Activated CD8-positive, alpha-beta memory T cell treated with anti-CD3 and anti-CD28 coated beads for 1 hour (primary cell): ENCODE measurements at places on chromosomes 6 and 20.

DNA sequence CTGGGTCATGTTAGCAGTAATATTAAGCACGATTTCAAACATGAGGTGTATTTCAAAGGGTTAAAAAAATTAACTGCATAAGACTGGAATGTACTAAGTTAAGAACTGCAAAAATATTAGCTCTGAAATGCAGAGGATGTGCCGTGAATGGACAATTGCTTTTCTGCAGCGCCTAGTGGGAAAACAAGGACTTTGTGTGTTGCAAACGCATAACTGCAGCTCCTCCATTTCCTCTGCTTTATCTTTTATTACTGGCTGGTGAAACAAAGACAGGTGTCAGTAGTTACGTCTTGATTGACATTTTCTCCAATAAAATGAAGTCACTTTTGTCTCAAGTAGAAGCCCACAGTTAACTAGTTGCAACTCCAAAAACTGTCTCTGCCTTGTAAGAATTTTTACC lies 1.7 kb downstream of the PDE7B start:
- DNase-seq, result no peak

DNA sequence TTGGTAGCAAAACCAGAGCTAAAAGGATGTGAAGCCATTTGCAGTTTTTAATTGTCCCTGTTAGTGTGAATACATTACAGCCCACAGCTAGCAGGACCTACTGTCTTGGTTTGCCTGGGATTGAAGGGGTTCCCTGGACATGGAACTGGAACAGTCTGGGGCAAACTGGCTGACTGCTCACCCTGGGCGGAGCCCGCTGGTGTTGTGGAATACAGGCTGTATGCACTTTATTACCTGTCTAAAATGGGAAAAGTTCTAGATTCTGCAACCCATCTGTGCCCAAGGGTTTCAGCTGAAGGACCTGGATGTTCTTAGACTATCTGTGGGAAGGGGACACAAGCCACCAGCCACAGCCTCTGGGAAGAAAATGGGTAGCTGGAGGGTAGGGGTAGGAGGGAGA lies 12.2 kb upstream of the CDKN1A start:
- no peak for DNase-seq

- no peak for DNase-seq
Measured at GRCh38 chr6:29759457-29759856, 36.2 kb downstream of the HLA-F start.

DNA sequence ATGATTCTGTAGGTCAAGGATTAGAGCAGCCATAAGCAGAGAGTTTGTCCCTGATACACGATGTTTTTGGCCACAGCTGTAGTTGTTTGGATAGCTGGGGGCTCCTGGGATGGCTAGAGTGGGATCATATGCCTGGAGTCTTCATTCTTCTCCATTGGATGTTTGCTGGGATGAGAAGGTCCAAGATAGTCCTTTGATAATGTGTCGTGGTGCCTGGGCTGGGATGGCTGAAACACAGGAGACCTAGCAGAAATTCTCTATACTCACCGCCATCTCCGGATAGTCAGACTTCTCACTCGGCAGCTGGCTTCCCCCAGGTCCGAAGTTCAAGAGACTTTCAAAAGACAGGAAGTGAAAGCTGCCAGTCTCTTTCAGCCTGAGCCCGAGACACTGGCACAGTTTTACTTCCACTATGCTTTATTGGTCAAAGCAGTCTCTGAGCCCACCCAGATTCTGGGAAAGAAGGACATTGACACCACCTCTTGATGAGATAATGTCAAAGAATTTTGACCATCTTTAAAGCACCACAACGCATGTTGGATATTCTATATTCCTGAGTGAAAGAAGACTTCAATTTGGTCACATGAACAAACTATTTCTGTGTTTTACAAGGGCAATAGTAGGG lies 16.0 kb downstream of the MARCKS start:
- DNase-seq, result no peak

GRCh38 chr20:37994512-37994911 lies 38.7 kb downstream of the TTI1 start:
- no peak for DNase-seq

GRCh38 chr6:13615792-13616120 lies 621 bp downstream of the NOL7 start:
- DNase-seq, result no peak

DNA sequence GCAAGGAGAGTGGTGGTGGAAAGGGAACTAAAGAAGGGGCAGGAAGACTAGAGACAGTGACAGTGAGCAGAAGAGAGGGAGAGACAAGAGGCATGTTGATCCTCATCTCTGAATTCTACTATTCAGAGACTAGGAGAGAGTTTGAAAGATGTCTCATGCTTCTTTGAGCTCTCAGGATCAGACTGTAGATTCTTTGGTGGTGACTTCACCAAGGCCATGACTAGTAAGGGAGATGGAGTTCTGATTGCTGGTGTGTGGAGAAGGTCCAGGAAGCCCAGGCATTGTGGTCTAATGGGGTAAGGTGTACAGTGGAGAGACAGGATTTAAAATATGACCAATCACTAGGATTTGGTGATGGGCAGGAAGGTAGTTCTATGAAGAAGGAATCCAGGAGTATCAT lies 713 bp downstream of the WFDC9 start:
- no peak for DNase-seq

DNA sequence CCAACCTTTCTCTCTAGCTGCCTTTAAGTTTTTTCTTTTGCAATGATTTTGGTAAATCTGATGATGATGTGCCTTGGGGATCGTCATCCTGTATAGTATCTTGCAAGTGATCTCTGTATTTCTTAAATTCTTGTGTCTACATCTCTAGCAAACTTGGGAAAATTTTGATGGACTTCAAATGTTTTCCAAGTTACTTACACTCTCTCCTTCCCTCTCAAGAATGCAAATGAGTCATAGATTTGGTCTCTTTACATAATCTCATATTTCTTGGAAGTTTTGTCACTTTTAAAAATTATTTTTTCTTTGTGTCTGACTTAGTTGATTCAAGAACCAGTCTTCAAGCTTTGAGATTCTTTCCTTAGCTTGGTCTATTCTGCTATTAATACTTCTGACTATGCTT lies 176.4 kb downstream of the TBC1D32 start:
- DNase-seq, result no peak

- no peak for DNase-seq
Measured at GRCh38 chr6:135266675-135267074, 85.6 kb downstream of the MYB start.

DNA sequence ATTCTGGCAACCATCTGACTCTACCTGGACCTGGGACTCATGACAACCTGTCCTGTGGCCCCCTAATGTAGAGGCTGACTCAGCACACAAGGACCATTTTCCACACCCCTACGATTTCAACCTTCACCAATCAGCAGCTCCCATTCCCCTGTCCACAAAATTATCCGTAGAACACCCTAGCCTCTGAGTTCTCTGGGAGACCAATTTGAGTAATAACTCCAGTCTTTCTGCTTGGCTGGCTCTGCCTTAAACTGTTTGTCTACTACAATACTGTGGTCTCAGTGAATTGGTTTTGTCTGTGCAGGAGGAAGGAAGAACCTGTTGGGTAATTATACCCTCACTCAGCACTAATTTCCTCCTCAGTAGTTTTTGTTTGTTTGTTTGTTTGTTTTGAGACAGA lies 99.3 kb upstream of the MRPS10 start:
- no peak for DNase-seq

GRCh38 chr20:13119583-13119982 lies 101.5 kb upstream of the ISM1 start:
- no peak for DNase-seq

GRCh38 chr6:52254731-52255378 lies 10.6 kb upstream of the IL17F start:
- no peak for DNase-seq

GRCh38 chr6:33375143-33375671 lies 16.4 kb upstream of the KIFC1 start:
- DNase-seq, result no peak

GRCh38 chr20:63697868-63698545 lies 1.6 kb downstream of the TNFRSF6B start:
- no peak for DNase-seq

- DNase-seq, result no peak
Measured at GRCh38 chr20:17505636-17506517, 25.3 kb downstream of the BFSP1 start.

DNA sequence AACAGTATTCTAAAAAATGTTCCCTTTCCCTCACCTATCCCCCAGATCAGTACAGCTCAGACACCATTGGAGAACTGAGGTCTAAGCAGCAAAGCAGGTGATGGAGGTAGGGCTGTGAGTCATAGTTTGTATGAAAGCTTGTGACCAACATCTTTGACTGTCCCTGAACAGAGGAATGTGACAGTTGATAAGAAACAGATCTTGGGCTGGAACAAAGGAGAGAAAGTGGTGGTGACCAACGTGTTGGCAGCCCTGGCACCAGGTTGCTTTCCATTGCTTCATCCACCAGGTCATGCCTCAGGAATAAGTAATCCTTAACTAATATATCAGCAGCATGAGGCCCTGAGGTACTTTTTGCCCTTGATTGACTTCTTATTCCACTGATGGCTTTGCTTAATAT lies 19.9 kb upstream of the CRIP3 start:
- no peak for DNase-seq

GRCh38 chr20:59603176-59603575 lies 1.2 kb upstream of the PHACTR3 start:
- no peak for DNase-seq

DNA sequence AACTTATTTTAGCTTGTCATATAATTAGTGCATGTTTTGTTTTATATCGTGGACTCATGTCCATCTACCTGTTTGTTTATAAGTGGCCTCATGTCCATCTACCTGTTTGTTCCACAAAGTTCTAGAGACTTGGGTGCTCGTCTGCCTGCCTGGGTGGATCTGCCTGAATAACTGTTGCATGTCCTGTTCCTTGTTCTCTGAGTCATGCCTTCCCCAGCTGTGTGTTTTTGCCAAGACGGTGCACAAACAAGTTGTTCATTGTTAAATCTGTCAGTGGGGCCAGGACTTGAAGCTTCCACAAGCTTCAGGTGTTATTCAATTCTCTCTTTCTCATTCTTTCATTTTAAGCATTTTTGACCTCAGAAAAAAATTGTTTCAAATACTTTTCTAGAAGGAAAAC lies 358.0 kb upstream of the CITED2 start:
- DNase-seq, result no peak

GRCh38 chr6:11978169-11978987 lies 33.7 kb upstream of the HIVEP1 start:
- DNase-seq, result no peak

DNA sequence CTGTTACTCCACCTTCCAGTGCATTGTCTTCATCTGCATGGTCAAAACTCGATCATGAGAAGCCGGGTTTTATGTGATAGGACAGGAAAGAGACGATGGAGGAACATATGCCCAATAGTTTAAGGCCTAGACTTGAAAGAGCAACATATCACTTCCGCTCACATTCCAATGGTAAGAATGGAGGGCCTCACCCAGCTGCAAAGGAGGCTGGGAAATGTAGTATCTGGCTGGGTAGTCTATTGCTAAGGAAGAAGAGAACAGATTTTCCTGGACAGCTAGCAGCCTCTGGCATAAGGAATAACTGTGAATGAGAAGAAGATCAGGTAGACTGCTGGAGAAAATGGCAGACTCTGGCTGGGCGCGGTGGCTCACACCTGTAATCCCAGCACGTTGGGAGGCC lies 19.2 kb downstream of the FITM2 start:
- no peak for DNase-seq

DNA sequence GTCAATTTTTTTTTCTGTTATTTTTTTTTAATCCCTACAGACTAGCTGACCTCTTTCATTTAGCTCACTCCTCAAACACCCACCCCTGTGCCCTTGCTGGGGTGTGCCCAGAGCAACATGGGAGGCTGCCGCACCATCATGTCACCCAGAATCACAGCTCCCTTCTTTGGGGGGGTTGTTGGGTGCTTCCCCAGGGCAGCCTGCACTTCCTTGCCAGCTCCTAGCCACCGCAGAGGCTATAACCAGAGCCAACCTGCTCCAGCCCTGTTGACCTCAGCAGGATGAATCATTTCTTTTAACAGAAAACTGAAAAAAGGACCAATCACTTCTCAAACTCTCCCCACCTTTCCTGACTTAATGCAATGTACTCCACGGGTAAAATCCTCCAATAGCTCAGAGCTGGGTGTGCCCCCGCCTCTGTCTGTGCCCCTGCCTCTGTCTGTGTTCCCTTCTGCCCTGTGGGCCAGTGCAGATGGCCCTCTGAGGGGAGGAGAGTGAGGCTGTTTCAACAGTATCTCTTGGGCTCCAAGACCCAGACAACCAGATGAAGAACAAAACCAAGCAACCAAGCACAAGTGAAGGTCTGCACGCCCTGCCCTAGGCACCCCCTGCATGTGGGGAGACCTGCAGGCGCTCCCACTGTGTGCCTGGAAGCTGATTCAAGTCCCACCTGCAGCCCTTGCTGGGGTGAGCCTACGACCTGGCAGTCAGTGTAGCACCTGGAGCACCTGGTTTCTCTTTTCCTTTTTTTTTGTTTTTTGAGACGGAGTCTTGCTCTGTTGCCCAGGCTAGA lies 67.7 kb downstream of the PYGB start:
- DNase-seq, result no peak

- DNase-seq, result no peak
Measured at GRCh38 chr6:117231466-117231865, 33.9 kb upstream of the VGLL2 start.

DNA sequence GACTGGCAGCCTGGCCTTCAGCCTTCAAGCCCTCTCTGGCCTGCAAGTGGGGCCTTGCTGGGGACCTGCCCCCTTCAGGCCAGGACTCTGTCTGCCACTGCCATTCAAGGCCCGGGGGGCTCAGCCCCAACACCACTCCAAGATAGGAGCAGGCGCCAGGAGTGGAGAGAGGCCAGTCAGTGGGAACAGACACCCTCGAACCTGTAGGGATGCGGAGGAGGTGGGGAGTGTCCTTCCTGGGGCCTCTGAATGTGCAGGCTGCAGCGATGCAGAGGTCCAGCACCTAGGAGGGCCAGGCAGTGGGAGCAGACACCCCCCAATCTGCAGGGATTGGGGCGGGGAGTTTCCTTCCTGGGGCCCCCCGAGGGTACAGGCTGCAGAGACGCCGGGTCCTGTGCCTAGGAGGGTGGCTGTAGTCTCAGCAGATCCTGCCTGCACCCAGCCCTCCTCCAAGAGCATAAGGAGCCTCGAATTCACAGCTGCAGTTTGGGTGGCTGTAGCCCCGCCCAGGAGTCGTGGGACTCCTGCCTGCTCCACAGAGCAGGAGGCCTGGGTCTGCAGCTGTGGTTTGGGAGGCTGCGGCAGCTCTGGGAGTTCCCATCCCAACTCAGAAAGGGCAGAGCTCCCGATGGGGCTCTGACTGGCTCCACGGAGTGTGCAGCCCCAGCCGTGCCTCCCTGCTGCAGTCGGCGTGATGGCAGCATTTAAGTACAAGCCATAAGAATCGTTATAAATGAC lies 33.1 kb downstream of the NR2E1 start:
- DNase-seq, result no peak

DNA sequence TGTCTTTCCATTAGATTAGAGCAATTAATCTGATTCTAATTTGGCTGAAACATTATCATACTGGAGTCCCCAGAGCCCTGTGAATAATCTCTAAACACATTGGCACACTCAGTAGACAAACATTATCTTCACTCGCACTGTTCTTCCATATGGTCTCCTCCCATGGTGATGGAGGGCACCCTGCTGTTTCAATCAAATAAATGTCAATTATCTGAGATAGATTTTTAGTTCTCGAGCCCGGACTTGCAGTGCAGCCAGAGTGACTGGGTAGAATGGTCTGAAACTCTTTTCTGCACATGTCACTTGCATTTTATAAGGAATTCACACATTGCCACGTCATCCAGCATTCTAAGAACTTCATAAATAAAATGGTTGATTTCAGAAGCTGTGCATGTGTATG lies 90.6 kb upstream of the MAP3K7 start:
- DNase-seq, result no peak

GRCh38 chr6:127148511-127148910 lies 30.0 kb downstream of the RSPO3 start:
- DNase-seq, result no peak
